Heart right ventricle (tissue), 16 donors: ENCODE measurements at places on chromosomes 11 and 22.

DNA sequence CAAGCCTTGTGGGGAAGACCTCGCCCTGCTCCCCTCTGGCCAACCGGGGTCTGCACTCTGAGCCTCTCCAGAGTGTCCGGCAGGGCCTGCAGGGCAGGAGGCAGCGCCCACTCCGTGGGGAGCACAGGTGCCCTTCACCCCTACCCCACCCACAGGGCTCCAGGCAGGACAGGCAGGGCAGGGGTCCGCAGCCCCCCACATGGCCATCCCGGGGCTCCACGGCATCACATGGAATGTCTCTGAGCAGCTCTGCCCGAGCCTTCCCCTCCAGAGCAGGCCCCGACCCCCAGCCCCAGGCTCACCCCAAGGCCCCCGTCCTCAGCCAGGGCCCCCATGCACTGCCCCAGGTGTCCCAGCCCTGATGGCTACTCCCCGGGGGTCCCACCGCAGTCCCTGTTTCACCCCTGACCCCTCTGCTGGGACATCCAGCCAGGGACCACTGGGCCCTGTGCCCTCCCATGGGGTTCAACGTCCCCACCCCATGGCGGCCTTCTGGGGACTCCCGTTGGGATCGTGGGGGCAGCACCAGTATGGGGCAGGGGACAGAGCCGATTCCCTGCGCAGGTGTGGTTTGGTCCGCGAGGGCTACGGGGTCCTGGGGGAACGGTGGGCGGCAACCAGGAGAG, 77.7 kb downstream of the BRD1 start:
- no peak for DNase-seq

DNA sequence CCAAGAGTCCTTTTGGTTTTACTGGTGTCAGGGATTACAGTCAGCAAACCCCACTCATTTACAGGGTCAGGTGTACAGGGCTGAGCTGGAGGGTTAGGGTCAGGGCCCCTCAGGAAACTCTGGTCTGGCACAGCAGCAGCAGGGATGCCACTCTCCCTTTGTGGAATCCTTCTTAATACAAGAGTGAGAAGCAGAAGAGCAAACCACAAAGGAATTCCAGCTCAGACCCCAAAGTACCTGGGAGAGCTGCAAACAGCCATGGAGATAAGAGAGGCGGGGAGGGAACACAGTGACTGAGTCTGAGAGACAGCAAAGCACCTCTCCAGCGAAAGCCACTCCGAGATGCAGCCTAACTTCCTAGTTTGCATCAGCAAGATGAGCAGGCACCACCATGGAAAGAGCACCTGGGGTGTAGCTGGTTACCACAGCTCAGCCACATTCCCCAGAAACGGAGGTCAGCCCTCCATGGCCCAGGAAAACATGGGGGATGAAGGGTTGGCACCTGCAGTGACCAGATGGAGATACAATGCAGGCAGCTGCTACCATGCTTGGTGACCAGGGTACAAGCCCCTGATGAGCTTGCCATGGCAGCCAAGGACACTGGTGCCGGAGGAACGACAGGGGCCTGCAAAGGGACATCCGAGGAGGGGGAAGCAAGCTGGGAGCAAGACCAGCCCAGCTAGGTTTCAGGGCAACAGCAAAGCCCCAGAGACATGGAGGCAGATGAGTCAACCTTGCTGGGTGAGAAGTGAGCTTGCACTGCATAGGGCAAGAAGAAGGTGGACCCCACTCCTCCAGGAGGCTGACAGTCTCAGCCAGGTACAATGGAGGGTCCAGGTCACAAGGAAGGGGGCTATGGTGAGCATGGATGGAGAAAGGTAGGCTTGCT, 3.9 kb downstream of the BET1L start:
- DNase-seq: no peak

DNA sequence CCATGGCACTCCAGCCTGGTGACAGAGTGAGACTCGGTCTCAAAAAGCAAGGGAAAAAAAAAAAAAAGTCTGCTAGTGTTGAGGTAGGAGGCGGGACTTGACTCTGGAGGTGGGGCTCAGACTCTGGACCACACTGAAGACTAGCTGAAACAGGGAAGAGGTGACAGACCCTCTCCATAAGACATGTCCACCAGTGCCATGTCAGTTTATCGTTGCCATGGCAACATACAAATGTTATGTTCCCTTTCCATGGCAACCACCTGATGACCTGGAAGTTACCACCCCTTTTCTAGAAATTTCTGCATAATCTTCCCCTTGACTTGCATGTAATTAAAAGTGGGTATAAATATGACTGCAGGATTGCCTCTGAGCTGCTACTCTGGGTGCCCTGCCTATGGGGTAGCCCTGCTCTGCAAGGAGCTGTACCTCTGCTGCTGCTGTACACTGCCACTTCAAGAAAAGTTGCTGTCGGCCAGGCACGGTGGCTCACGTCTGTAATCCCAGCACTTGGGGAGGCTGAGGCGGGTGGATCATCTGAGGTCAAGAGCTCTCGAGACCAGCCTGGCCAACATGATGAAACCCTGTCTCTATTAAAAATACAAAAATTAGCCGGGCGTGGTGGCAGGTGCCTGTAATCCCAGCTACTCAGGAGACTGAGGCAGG, 55.1 kb downstream of the KIAA1671 start:
- no peak for DNase-seq

GRCh38 chr22:31288496-31289240, 3.6 kb downstream of the PIK3IP1 start:
- DNase-seq: no peak

DNA sequence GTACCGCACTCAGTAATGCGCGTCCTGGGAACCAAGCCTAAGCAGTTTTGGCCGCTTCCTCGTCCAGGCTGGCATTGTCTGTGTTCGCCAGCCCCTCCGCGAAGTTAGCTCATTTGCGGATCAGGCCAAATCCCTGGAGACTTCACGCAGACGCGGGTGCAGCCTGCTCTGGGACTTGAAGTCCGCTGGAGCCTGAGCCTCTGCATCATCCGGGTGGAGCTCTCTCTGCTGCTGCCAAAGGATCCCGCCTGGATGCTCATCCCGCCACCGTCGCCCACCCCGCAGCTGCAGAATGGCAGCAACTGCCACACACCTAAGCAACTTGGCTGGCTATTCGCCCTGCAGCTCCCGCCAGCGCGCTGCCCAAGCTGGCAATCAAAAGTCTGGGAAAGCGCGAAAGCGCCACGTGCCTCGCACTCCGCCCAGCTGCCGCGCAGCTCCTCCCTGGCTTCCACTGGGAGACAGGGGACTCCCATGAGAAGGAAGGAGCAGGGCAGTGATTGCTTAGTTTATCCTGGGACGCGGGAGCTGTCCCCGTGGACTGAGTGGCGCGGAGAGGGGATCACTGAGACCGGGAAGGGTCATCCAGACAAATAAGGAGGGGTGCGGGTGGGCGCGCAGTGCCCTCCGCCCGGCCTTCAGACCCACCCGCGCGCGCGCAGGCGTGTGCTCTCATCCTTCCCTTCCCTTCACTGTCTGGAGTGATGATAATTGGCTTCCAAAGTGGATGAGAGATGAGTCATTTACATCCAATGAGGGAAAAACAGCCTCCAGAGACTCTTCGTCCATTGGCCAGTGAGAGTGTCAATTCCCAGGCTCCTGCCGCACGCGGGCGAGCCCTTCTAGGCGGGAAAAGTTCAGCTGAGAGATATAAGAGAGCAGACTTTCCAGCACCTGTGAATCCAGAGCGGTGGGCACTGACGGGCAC, 23.2 kb upstream of the GLYATL1B start:
- DNase-seq: no peak

GRCh38 chr22:23652286-23652685, 20.2 kb upstream of the DRICH1 start:
- DNase-seq: no peak

DNA sequence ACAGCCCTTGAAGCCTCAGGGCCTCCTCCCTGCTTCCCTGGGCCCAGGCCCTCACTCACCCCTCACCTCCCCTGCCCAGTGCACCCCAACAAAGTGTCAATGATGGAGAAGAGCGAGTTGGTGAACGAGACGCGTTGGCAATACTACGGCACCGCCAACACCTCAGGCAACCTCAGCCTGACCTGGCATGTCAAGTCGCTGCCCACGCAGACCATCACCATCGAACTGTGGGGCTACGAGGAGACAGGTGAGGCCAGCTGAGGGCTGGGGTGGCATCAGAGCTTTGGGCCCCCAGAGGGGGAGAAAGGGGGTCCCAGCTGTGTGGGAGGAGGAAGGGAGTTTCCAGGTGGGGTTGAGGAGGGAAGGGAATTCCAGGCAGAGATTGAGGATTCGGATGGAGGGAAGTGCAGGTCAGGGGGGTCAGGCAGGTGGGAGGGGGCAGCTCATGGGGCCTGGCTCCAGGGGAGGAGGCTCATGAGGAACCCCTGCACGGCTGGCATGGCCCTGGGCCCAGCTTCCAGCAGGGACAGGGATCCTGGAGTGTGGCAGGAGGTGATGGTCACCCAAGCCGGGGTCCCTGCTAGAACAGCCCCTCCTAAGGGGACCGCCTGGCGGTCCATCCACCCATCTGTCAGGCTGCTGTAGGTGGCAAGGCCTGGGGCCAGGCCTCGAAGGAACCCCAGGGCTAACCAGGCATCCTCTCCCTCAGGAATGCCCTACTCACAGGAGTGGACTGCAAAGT, 2.9 kb downstream of the SUSD2 start:
- DNase-seq: no peak

DNA sequence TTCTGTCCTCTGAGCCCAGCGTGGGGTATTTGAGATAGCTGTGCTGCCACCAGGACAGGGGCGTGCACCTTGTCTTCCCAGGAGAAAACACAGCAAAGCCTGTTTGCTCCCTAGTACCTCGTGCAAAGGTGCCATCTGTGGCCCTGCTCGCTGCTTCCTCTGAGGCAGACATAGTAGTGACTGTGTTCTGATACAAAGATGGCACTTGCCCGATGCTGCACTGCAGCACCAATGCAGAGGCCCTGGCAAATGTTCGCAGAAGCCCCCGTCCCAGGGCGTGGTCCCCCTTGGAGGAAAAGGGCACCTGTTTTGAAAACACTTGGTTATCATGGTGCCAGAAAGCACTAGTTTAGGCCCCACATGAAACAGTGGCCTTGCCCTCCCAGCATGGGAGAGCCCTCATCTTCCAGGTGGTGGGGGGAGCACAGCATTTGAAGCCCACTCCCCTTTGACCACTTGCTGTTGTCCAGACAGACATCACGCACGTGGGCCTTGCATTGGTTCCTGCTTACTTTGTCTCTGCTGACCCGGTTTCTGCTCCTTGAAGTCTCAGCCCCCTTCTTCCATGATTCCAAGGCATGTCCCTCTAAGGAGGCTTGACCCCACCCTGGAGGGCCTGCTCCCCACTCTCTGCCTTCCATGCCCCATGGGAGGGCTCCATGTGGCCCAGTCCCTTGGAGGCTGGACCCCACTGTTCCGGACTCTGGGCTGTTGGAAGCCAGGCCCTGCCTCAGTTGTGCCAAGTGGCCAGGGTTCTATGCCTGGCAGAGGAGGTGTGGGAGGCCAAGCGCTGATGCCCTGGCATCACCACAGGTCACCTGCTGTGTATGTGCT, 109.4 kb downstream of the KCNQ1OT1 start:
- no peak for DNase-seq

GRCh38 chr11:120208777-120209176, 2.1 kb upstream of the OAF start:
- DNase-seq: no peak

DNA sequence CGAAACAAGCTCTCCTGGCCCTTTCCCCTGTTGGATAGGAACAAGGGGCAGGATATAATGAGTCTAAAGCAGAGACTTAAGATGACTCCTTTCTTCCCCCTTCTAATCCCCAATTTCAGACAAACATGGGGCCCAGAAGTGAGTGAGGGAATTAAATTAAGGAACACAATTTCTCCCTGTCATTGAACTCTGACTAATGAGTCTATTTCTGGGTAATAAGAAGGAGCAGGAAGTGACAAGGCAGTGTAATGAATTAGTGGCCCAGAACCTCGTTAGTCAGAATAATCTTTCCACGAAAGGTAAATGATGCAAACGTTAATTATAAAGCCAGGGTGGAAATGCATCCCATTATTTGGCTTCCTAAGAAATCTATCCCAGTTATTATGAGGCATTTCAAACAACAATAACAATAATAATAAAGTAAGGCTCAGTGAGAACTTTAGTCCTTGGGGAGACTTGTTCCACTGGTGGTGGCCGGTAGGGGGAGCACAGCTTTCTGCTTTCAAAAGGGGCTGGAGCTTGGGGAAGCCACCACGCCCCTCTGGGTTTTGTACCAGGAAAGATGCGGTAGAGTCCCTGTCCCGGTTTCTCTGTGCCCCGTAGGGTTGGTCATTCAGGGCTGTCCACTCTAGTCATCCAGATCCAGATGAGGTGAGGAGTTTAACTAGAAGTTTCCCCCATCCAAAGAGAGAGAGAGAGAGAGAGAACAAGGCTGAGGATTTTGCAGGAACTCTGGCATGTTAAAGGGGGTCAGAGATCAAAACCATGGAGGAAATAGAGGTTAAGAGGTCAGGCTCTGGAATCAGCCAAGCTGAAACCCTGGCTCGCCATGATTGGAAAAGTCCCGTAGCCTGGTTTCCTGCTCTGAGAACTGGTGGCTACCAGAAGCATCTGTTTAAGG, 298.3 kb downstream of the NTM start:
- no peak for DNase-seq

- DNase-seq: no peak
Observed at GRCh38 chr11:121643479-121644186, 190.9 kb upstream of the SORL1-AS1 start.

- no peak for DNase-seq
Observed at GRCh38 chr22:23218053-23218866, 38.0 kb downstream of the BCR start.

- DNase-seq: no peak
Observed at GRCh38 chr11:24932110-24933000, 435.5 kb downstream of the LUZP2 start.

GRCh38 chr11:127018683-127019279, 18.2 kb upstream of the KIRREL3 start:
- DNase-seq: no peak

DNA sequence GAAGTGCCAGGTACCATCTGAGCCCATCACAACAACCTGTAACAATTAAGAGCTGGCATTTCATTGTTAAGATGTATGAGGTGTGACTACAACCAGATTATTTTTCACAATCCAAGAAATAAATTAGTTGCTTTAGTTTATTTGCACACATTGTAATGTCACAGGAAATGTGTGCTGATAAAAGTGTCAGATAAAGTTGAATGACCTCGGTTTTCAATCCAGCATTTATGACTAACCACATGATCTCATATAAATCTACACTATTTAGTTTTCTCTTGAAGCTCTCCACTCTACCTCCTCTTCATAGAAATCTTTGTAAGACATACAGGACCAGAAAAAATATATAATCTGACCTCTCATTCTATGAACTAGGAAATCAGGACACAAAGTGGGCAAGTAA, 166.2 kb downstream of the PGR start:
- DNase-seq: no peak

GRCh38 chr11:8277691-8278090, 14.0 kb upstream of the LMO1 start:
- DNase-seq: no peak

- no peak for DNase-seq
Observed at GRCh38 chr11:16769386-16769785, 30.9 kb downstream of the C11orf58 start.

GRCh38 chr11:640021-640706, 3.1 kb downstream of the DRD4 start:
- DNase-seq: no peak

- no peak for DNase-seq
Observed at GRCh38 chr11:69006816-69007215, 6.2 kb downstream of the MRGPRF start.
